HFFc6 (cell line): ENCODE measurements at places on chromosomes 1 and 21. TPM values are rescaled to one million over a fixed set of nuclear protein-coding genes. Genes with fewer than 3 reads are reported as not detected.

DNA sequence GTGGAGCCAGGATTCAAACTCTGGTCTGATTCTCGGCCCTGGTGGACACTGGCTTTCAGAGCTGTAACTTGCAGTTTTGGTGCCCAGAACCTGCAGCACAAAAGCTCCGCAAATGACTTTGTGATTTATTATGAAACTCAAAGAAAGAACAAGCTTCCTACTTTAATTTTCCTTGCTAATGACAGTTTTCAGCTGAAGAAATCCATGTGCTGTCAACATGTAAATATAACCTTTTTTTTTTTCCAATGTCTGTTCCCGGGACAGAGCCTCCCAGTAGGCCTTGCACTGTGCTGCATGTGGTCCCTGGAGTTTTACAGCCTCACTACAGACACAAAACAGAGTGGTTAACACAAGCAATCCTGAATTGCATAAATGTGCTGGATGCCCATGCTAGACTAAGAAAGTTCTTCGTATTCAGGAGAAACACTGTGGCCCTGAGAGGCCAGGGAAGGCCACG is 62.3 kb upstream of the ANGPTL1 start:
- DNase-seq, result no peak

The CELA2A gene
- total RNA-seq, result not detected in 3 replicates

DNA sequence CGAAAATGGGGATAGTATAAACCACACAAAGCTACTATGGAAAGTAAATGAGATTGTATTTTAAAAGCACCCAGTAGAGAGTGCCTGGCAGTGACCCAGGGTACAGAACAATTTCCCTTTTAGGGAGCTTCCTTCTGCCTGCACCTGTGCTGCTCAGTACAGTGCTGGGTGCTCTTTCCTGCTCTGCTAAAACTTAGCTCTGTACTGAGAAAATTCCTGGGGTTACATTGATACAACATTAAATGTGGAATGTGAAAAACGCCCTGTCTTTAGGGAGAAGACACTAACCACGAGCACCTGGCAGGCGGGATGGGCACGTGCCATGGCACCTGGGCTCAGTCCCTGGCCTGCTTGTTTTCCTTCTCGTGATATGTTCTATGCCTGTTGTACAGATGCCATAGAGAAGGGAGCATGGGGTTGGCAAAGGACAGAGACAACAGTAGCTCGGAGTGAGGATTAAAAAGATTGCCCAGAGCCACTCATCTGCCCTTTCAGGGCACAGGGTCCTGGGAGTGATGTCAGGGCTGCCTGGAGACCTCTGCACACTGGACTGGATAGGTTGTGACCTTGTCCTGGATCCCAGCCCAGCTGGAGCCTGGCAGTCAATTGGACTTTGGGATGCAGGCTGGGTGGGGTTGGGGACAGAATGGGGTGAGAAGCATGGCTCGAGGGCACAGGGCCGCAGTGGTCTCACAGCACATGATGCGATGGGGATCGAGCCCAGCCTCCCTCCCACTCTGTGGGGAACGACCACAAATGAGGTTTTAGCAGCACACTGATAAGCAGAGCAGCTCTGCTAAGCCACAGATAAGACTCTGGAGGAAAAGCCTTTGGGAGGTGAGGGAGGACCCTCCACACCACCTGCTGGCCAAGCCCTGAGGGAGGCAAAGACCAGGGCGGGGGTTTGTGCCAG is 4.2 kb downstream of the SPATA46 start:
- no peak for DNase-seq

DNA sequence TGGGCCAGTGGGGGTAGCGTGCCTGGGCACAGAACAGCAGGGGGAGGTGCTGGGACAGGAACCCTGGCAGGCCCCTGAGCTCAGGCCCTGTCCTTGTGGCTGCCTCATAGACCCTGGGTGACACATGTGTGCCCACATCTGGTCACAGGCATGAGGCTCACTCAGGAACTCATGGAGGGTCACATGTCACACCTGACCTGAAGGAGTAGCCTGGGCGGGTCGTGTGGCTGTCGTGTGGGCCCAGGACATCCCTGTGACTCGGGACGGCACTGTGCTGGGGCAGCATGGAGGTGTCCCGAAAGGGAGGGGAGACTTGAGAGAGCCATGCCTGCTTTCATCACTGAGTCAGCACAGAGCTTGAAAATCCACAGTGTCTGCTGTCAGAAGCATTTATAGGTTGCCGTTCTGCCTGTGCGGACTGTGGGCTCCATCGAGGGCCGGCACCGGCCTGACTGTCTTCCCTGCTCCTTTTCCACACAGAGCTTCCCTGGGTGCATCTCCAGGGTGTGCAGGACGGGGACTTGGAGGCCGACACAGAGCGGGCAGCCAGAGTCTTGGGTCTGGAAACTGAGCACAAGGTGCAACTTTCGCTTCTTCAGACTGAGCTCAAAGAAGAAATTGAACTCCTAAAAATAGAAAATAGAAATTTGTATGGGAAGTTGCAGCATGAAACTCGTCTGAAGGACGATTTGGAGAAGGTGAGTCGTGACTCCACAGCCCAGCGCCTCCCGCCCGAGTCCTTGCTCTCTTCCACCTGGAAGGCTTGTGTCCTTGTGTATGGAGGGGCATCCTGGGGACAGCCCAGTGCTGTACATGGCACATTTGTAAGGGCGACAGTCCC is 32.8 kb downstream of the PCNT start:
- no peak for DNase-seq

The DEPDC1 gene
- total RNA-seq, result 14.8 to 35.4 TPM (median 35.2 TPM) in 3 replicates

The LCE2A gene
- total RNA-seq, result 2.8 to 19.4 TPM (median 18.6 TPM) in 3 replicates

The SELP gene
- not detected in 3 replicates for total RNA-seq

The C1orf210 gene
- not detected in 3 replicates for total RNA-seq

GRCh38 chr1:9696793-9697192 is 45.3 kb downstream of the PIK3CD start:
- no peak for DNase-seq

The ITLN2 gene
- total RNA-seq, result not detected in 3 replicates

The OR6K3 gene
- total RNA-seq, result not detected in 3 replicates

GRCh38 chr1:155005076-155006011 is 2.7 kb downstream of the ZBTB7B start:
- DNase-seq, result no peak

- peak; percentile 38 for DNase-seq
Measured at GRCh38 chr1:44377925-44378784, 23.1 kb upstream of the ERI3 start.

The OR2T35 gene
- total RNA-seq, result not detected in 3 replicates

The SPRR2G gene
- total RNA-seq, result not detected in 3 replicates

The NBPF4 gene
- total RNA-seq, result not detected in 3 replicates

DNA sequence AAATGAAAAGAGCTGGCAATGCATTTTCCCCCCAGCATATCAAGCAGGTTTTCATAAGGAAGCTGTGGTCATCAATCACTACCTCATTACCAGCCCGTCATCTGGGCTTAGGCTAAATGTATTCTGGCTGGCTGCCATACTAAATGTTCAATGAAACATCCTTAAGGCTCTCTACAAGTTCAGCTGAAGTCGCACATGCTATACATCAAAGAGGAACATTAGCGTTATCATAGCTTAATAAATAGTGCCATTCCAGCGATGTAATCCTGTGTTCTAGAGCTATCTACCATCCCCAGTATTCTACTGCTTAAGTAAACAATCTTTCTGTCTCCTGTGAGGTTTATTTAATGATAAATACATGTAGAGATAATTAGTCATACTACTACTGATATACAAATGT is 288.8 kb downstream of the DPYD start:
- peak; percentile 6 for DNase-seq

GRCh38 chr1:25066731-25067517 is 136.8 kb upstream of the RUNX3 start:
- DNase-seq, result no peak

The CNIH3 gene
- total RNA-seq, result 16.6 to 30.6 TPM (median 19.6 TPM) in 3 replicates

DNA sequence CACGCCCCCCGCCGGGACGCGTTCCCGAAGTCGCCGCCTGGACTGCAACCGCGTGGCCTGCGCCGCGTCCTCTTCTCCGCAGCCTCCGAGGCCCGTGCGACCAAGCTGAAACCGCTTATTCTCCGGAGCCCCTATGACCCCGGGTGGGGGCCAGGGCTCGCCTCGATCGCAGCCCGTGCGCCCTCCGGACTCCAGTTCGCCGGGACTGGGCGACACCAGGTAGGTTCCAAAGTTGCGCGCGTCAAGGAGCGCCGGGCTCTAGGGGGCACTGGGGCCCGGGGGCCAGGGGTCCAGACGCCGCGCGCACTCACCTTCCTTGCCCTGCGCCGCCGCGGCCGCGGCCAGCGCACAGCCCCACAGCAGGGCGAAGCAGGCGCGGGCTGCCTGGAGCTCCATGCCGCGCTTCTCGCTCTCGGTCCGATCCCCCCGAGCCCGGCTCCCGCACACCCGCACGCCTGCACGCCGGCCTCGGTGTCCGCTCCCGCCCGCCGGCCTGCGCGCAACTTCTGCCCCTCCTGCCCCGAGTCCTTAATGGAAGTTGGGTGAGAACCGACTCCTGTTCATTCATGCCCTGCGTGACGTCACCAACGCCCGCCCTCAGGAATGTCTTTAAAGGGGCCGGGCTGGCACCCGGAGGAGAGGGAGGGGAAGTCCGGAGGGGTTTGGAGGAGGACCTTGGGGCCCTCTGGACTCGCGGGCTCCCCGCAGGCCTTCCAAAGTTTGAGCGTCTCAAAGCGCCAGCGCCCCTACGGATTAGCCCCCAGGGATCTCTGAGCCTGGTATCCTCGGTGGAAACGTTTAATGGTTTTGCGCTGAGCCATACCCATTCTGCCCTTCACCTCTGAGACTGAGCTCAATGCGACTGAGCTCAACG is at the start of gene EPHA2:
Gene EPHA2, minus strand, starts transcription at position 533 of the 874 bp plus-strand sequence. Its CDS starts 137 bp downstream, at position 396.
- DNase-seq, result peak; percentile 77

The PPP2R5A gene
- 13.3 to 18.4 TPM (median 15.4 TPM) in 3 replicates for total RNA-seq

DNA sequence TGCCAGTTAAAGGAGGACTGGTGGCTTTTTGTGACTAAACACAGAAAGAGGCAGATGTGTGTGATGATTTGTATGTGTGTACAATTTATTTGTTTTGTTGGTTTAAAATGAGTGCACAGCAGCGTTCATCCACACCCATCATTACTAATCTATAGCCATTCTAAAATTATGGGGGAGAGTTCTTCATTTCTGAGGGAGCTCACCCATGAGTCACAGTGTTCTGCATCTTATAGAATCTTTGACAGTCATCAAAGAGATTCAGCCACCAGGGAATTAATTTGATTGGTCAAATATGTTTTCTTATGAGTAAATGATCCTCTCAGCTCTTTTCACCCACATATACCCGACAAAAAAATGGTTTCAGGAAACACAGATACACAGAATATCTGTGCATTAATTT is 147.9 kb downstream of the GREM2 start:
- peak; percentile 36 for DNase-seq

DNA sequence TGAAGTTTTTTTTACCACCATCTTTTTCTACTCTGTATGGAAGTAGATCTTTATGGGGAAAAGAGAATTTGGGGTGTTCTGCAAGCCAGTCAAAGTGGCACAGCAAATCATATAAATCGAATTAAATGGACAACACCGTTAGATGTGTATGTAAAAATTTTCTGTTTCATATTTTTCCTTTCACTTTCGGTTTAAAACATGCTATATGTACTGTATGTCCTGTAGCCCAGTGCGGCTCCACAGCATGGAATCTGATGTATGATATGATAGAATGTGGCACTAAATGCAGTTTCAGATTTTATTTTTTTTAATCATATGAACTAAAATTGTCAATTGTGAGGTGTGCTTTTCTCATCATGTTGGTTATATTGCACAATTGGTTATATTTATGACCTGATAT is 32.9 kb downstream of the RAB4A start:
- DNase-seq, result no peak

The SYNC gene
- total RNA-seq, result 40.0 to 51.1 TPM (median 41.7 TPM) in 3 replicates

DNA sequence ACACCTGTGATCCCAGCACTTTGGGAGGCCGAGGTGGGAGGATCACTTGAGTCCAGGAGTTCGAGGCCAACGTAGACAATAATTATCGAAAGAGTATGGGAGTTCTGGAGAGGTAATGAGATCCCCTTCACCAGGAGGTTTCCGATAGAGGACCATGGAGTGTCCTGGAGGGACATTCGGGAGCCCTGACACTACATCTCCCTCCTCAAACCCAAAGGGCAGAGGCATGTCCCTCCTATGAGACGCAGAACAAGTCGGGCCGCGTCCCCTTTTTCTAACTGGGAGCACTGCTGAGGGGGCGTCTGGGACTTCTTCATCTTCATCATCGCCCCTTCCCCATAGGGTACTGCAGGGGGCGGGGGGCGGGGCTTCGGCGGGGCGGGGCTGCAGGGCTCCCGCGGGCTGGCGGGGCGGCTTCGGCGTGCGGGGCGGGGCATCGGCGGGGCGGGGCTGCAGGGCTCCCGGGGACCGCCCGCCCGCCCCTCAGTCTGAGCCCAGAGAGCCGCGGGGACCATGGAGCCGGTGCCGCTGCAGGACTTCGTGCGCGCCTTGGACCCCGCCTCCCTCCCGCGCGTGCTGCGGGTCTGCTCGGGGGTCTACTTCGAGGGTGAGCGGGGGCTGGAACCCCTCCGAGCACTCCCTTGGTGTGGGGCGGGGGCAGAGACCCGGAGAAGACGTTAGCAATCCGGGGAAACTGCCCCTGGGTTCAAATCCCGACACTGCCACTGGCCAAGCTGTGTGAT is at the start of gene THEMIS2:
Gene THEMIS2, plus strand, starts transcription at position 486 of the 743 bp plus-strand sequence. Its CDS starts 28 bp downstream, at position 514.
- no peak for DNase-seq

GRCh38 chr1:191452586-191452985 is 705.7 kb upstream of the RGS18 start:
- no peak for DNase-seq

GRCh38 chr1:7335224-7335879 is 435.7 kb upstream of the VAMP3 start:
- no peak for DNase-seq

- DNase-seq, result no peak
Measured at GRCh38 chr1:62891956-62892562, 108.1 kb downstream of the ATG4C start.

- no peak for DNase-seq
Measured at GRCh38 chr1:17360272-17360956, 11.6 kb upstream of the PADI6 start.

GRCh38 chr1:116886291-116886878 is 23.3 kb upstream of the PTGFRN start:
- DNase-seq, result no peak

DNA sequence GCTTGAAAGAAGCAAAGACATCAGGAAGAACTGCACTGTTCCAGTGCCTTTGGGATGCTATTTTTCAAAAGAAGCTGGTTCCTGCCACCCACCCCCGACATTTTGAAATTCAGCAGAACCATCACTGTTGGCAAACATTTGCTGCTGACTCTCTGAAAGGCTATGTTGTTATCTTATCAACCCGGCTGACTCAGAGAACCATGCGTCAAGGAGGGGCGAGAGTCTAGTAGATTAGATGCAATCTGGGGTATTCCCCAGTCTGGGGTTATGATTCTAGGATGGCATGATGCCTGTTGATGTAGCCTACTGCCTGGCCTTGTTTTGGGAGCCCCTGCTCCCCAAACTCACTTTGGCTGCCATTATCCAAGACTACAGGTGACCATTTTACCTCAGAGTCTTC is 267.8 kb upstream of the RUNX1 start:
- DNase-seq, result no peak

The CIART gene
- 5.6 to 9.5 TPM (median 8.2 TPM) in 3 replicates for total RNA-seq

The RBM11 gene
- not detected in 3 replicates for total RNA-seq

The KDF1 gene
- not detected in 2 replicates for total RNA-seq

- DNase-seq, result no peak
Measured at GRCh38 chr1:41608211-41608610, 123.7 kb upstream of the EDN2 start.
